ENCODE measurements at places on chromosomes 13 and 19. TPM values are rescaled to one million over a fixed set of nuclear protein-coding genes. Genes with fewer than 3 reads are reported as not detected.

IL27RA gene
- total RNA-seq = 0.88 TPM

ATP1A3 gene
- total RNA-seq = not detected

OR7C1 gene
- not detected for total RNA-seq

ZNF71 gene
- total RNA-seq = 8.1 TPM

LRRC63 gene
- not detected for total RNA-seq

CTXN1 gene
- 4.6 TPM for total RNA-seq

GPR4 gene
- under 0.01 TPM for total RNA-seq

KCNN1 gene
- not detected for total RNA-seq

OLFM2 gene
- total RNA-seq = 18.5 TPM

CD33 gene
- total RNA-seq = not detected

RFPL4A gene
- total RNA-seq = not detected

LHB gene
- total RNA-seq = not detected
